ENCODE measurements at places on chromosomes 11 and 22.

DNA sequence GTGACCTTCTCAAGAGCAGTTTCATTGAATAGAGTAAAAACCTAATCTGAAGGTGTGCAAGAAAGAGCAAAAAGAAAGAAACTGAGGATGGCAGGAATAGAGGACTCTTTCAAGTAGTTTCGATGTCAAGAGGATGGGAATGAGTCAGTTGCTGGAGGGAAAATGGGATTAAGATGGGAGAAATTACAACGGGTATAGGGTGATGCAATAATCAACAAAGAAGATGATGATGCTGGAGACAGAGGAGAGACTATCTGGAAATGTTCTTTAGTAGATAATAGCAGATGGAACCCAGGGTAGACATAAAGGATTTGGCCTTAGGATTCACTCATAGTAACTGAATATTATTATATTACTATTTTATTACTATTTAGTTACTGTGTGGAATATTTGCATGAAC is 189.4 kb downstream of the GRIA4 start:
- no peak for DNase-seq

GRCh38 chr11:78261367-78261766 is 72.6 kb downstream of the USP35 start:
- no peak for DNase-seq

DNA sequence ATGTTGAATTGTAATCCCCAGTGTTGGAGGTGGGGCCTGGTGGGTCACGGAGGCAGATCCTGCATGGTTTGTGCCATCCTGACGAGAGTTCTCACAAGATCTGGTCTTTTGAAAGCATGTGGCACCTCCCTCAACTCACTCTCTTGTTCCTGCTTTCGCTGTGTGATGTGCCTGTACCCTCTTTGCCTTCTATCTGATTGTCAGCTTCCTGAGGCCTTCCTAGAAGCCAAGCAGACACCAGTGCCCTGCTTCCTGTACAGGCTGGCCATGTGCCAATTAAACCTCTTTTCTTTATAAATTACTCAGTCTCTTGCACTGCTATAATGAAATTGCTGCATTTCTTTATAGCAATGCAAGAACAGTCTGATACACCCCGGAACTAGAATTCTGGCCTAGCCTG is 13.1 kb downstream of the PTPN5 start:
- no peak for DNase-seq

GRCh38 chr11:132944569-132944944 is 587.7 kb downstream of the OPCML start:
- no peak for DNase-seq

Data from posterior cingulate gyrus (tissue), 11 donors.